T-helper 17 cell (primary cell): ENCODE measurements at places on chromosomes 3 and 15.
A peak's percentile ranks its signal among the peaks of the same experiment; 100 is the strongest.

GRCh38 chr15:67521029-67521782 is at the start of gene C15orf61:
TSS of gene C15orf61 (plus strand) at chr15:67521131. CDS start at chr15:67521249, 118 bp downstream.
- H3K36me3 ChIP-seq: no peaks in the 10 kb centered on the region
- peaks cover 14% of the 10 kb centered on the region for H3K4me1 ChIP-seq
- H3K27ac ChIP-seq: peak within 1 kb of the TSS; percentile 93
- peak within 1 kb of the TSS; percentile 95 for H3K4me3 ChIP-seq

GRCh38 chr3:167908746-167909503 is 173.4 kb downstream of the SERPINI1 start:
- DNase-seq: no peak
- no peak overlapping the region for H3K27ac ChIP-seq
- H3K36me3 ChIP-seq: no peaks in the 10 kb centered on the region
- H3K27me3 ChIP-seq: peaks cover 38% of the 10 kb centered on the region
- no peaks in the 10 kb centered on the region for H3K4me1 ChIP-seq

DNA sequence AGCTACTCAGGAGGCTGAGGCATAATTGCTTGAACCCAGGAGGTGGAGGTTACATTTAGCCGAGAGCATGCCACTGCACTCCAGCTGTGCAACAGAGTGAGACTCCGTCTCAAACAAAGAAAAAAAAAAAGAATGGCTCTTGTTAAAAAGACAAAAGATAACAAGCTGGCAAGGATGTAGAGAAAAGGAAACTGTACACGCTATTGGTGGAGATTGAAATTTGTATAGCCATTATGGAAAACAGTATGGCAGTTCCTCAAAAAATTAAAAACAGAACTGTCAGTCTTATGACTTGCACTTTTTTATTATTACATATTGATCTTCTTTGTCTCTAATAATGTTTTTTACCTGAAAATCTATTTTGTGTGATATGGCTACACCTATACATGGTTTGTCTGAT is 41.9 kb downstream of the MEX3B start:
- H3K4me3 ChIP-seq: no peak overlapping the region
- no peak for DNase-seq
- H3K4me1 ChIP-seq: no peaks in the 10 kb centered on the region
- H3K27me3 ChIP-seq: peaks cover 19% of the 10 kb centered on the region

GRCh38 chr3:143362115-143362991 is 242.8 kb downstream of the CHST2 start:
- peaks cover 10% of the 10 kb centered on the region for H3K4me1 ChIP-seq
- H3K36me3 ChIP-seq: peaks cover 8% of the 10 kb centered on the region
- DNase-seq: no peak
- no peaks in the 10 kb centered on the region for H3K27me3 ChIP-seq
- H3K4me3 ChIP-seq: no peak overlapping the region
- peak overlapping the region; percentile 69 for H3K27ac ChIP-seq

DNA sequence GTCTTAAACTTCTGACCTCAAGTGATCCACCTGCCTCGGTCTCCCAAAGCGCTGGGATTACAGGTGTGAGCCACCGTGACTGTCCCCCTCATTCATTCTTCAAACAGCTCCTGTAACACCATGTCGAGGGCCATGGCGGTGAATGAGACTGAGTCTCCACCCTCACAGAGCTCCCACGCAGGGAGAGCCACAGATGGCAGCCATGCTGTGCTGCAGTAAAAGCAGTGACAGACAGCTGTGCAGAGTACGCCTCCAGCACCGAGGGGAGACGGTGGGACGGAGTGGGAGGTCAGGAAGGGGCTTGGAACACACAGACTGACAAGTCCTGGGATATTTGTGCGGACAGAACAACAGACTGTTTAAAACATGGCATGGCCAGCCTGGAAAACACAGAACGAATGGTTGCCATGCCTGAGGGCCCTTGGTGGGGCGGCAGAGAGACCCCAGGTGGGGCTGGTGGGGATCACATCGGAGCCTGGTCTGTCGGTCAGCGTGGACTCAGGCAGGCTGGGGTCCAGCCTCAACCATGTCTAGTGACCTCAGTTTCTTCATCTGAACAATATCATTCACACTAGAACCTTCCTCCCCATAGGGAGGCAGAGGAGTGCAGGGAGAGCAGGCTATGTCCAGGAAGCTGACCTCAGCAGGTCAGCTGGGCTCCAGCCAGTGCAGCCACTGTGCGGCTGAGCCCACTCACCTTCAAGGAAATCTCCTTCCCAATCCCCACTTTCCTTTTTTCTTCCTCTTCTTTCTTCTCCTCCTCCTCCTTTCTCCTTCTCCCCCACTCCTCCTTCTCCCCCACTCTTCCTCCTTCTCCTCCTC is 20.6 kb upstream of the LCTL start:
- H3K36me3 ChIP-seq: no peaks in the 10 kb centered on the region
- DNase-seq: no peak
- H3K4me1 ChIP-seq: no peaks in the 10 kb centered on the region
- no peak overlapping the region for H3K4me3 ChIP-seq
- H3K27ac ChIP-seq: no peak overlapping the region

DNA sequence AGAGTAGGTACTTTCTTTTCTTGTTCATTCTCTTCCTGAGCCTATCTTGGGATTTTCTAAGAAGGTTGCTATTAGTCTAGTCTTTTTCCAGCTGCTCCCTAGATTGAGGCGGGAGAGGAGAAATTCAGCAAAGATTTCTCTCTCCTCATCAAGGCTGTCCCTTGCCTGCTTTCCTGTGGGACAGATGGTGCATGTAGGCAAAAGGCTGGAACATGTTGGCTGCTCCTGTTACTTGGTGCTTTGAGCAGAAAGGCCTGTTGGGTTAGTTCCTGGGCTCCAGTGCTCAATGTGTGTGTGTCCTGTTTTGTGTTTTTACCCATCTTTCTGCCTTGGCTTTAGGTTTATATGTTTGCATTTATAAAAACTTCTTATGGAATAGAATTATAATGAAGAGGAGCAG is 9.1 kb upstream of the SNRPN start:
- H3K27ac ChIP-seq: no peak overlapping the region
- no peak for DNase-seq
- no peak overlapping the region for H3K4me3 ChIP-seq
- H3K36me3 ChIP-seq: no peaks in the 10 kb centered on the region
- H3K27me3 ChIP-seq: no peaks in the 10 kb centered on the region

- H3K4me3 ChIP-seq: no peak overlapping the region
- H3K27ac ChIP-seq: no peak overlapping the region
- no peak for DNase-seq
- H3K36me3 ChIP-seq: no peaks in the 10 kb centered on the region
- peaks cover 24% of the 10 kb centered on the region for H3K4me1 ChIP-seq
These were observed 94.1 kb downstream of the TCF12 start for GRCh38 chr15:57012556-57012955.

DNA sequence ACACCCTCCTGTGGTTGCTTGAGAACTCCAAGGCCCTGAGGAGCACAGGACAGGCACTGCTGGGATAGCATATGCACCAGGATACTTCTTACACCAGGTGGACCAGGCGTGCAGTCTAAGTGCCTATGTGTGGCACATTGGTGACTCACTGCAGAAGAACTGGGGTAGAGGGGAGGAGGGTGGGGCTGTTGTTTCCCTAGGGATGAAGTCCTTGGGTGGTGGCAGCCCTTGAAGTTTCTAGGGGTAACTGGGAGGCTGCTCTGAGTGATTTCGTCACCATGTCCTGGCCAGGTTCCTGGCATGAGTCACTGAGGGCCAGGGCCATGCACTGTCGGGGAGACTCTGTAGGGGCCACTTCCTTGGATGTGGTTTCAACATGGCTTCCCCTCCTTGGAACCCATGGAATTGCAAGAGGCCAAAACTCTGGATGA is 15.9 kb downstream of the MYZAP start:
- no peaks in the 10 kb centered on the region for H3K4me1 ChIP-seq
- peaks cover 30% of the 10 kb centered on the region for H3K27me3 ChIP-seq
- peaks cover 4% of the 10 kb centered on the region for H3K36me3 ChIP-seq
- no peak overlapping the region for H3K27ac ChIP-seq
- DNase-seq: no peak

- peaks cover 23% of the 10 kb centered on the region for H3K27me3 ChIP-seq
- H3K4me3 ChIP-seq: no peak overlapping the region
- peaks cover 2% of the 10 kb centered on the region for H3K4me1 ChIP-seq
- no peaks in the 10 kb centered on the region for H3K36me3 ChIP-seq
- no peak for DNase-seq
These were observed 47.7 kb upstream of the GYG1 start for GRCh38 chr3:148943506-148944205.

DNA sequence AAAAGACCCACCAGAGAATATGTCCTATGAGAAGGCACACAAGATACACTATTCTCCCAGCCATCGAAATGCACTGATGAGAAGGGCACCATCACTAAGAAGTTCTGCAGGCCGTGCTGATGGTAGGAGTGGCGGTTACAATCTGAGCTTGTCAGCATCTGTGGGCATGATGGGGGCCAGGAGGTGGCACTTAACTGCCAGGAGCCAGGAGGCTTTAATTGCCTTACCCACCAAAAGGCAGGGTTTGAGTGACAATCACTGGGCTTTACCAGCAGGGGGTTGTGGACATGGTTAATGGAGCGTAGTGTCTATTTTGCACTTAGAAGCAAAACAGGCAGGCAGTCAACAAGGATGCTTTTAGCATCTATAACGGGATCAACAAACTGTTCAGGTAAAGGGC is 16.0 kb upstream of the SQOR start:
- H3K4me3 ChIP-seq: no peak overlapping the region
- H3K27me3 ChIP-seq: peaks cover 6% of the 10 kb centered on the region
- H3K27ac ChIP-seq: no peak overlapping the region
- H3K36me3 ChIP-seq: peaks cover 3% of the 10 kb centered on the region
- H3K4me1 ChIP-seq: no peaks in the 10 kb centered on the region

DNA sequence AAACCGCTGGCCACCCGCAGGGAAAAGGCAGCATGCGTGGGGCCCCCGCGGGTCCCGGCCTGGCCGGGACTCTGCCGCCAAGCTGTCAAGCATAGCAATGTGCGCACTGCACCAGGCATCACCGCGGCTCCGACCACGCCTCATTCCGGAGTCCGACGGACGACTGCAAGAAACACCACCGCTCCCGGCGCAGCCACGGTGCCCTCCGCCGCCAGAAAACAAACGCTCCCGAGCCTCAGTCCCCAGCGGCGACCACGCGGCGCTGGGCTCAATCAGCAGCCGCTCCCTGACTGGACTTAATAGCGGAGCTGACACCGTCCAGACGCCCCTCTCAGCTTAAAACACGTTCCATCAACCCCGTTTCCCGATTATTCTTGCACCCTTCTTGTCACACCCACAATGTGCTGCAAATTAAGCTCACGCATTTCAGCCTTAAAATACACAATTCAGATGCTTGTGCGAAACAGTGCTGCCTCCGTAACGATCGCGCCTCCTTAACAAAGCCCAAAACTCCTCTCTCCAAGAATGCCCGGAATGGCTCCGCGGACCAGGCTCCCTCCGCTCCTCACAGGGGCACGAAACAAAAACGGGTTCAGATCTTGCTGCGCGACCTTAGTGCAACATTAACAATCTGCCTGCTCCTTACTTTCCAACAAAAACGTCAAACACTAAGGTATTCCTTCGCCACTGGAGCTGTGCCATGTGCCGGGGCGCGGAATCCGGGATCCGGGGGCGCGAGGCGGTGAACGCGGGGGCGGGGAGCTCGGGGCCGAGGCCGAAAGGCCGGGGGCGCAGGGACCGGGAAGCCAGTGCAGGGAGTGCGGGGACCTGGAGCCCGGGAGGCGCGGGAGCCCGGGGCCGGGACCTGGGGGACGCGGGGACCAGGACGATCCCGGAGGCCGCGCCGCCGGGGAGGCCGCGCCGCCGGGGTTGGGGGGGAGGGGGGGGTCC is 655 bp downstream of the CYFIP1 start:
- peak overlapping the region; percentile 90 for H3K27ac ChIP-seq
- H3K27me3 ChIP-seq: peaks cover 6% of the 10 kb centered on the region
- H3K4me1 ChIP-seq: peaks cover 16% of the 10 kb centered on the region
- peaks cover 4% of the 10 kb centered on the region for H3K36me3 ChIP-seq

GRCh38 chr3:59245300-59245858 is 195.6 kb upstream of the CFAP20DC start:
- DNase-seq: no peak
- no peak overlapping the region for H3K27ac ChIP-seq
- no peaks in the 10 kb centered on the region for H3K36me3 ChIP-seq

GRCh38 chr3:169286992-169287391 is 376.5 kb downstream of the MECOM start:
- DNase-seq: no peak
- no peak overlapping the region for H3K4me3 ChIP-seq
- H3K4me1 ChIP-seq: no peaks in the 10 kb centered on the region
- H3K27ac ChIP-seq: no peak overlapping the region
- H3K27me3 ChIP-seq: peaks cover 5% of the 10 kb centered on the region
- no peaks in the 10 kb centered on the region for H3K36me3 ChIP-seq

- H3K4me1 ChIP-seq: no peaks in the 10 kb centered on the region
- no peaks in the 10 kb centered on the region for H3K27me3 ChIP-seq
- no peaks in the 10 kb centered on the region for H3K36me3 ChIP-seq
- H3K27ac ChIP-seq: no peak overlapping the region
These were observed 819.7 kb downstream of the FHIT start for GRCh38 chr3:60431599-60431958.

GRCh38 chr15:78477295-78477694 is 30.1 kb upstream of the HYKK start:
- no peaks in the 10 kb centered on the region for H3K36me3 ChIP-seq
- no peak overlapping the region for H3K4me3 ChIP-seq
- no peaks in the 10 kb centered on the region for H3K4me1 ChIP-seq
- DNase-seq: no peak

- DNase-seq: no peak
- no peak overlapping the region for H3K4me3 ChIP-seq
- H3K36me3 ChIP-seq: peaks cover 14% of the 10 kb centered on the region
- H3K27ac ChIP-seq: peak overlapping the region; percentile 79
- H3K4me1 ChIP-seq: peaks cover 23% of the 10 kb centered on the region
These were observed 28.8 kb downstream of the MTMR10 start for GRCh38 chr15:30962659-30963058.

- no peaks in the 10 kb centered on the region for H3K36me3 ChIP-seq
- no peak overlapping the region for H3K4me3 ChIP-seq
- DNase-seq: no peak
- no peak overlapping the region for H3K27ac ChIP-seq
- H3K4me1 ChIP-seq: no peaks in the 10 kb centered on the region
- peaks cover 62% of the 10 kb centered on the region for H3K27me3 ChIP-seq
These were observed 48.2 kb upstream of the SELENOK start for GRCh38 chr3:53939813-53940212.

DNA sequence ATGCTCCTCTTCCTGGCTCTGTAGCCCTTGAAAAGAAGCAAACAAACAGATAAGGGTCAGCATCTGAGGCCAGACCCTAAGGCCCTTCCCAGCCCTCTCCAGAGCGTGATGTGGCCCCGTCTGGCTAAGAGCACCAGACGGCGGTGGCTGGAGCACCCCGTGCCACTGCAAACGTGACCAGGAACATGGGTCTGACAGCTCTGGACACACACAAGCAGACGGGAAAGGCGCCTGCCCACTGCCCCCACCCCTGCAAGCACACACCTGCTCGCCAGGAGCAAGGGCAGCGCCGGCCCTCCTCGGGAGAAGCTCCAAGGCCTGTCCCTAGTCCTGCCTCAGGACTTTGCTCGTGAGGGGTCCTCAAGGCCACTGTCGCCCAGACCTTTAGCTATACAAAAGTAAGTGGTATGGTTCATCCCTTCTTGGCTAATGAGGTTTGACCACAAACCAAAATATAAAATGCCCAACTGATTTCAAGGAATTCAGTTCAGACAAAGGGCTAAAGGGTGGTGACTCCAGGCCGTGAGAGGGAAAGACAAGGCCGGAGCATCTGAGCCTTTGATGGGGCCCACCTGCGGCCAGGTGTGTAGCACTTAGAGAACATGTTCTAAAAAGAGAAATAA is 90.4 kb downstream of the XXYLT1 start:
- H3K4me1 ChIP-seq: peaks cover 33% of the 10 kb centered on the region
- peaks cover 4% of the 10 kb centered on the region for H3K36me3 ChIP-seq
- DNase-seq: no peak
- H3K27me3 ChIP-seq: peaks cover 5% of the 10 kb centered on the region
- no peak overlapping the region for H3K4me3 ChIP-seq
